ENCODE measurements at places on chromosomes 7 and 10. TPM values are rescaled to one million over a fixed set of nuclear protein-coding genes. Genes with fewer than 3 reads are reported as not detected.
A peak's percentile ranks its signal among the peaks of the same experiment; 100 is the strongest.

DNA sequence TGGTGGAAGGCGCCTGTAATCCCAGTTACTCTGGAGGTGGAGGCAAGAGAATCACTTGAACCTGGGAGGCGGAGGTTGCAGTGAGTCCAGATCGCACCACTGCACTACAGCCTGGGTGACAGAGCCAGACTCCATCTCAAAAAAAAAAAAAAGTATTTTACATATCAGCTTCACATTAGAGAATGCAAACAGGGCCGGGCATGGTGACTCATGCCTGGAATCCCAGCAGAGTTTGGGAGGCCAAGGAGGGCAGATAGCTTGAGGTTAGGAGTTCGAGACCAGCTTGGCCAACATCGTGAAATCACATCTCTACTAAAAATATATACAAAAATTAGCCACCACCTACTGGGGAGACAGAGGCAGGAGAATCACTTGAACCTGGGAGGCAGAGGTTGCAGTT, 31.6 kb downstream of the USP54 start:
- no peak for DNase-seq

DNA sequence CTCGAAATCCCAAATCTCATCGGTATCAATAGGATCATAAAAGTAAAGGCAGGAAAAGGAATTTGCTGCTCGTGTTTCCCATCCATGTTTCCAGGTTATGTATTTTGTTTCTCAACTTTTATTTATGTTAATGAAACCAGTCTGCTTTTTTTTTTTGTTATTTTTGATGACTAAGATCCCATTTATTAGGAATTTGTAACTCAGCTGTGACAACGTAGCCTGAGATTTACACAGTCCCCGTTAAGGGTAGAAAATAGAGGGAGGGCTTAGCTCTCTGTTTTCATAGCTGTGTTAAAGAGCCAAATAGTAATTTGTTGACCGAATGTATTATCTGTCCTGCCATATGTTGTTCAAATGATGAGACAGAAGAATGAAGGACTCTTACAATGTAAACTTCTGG, 164.0 kb downstream of the MGMT start:
- no peak for DNase-seq

GRCh38 chr7:28292834-28293526, 112.4 kb upstream of the JAZF1 start:
- no peak for DNase-seq

DNA sequence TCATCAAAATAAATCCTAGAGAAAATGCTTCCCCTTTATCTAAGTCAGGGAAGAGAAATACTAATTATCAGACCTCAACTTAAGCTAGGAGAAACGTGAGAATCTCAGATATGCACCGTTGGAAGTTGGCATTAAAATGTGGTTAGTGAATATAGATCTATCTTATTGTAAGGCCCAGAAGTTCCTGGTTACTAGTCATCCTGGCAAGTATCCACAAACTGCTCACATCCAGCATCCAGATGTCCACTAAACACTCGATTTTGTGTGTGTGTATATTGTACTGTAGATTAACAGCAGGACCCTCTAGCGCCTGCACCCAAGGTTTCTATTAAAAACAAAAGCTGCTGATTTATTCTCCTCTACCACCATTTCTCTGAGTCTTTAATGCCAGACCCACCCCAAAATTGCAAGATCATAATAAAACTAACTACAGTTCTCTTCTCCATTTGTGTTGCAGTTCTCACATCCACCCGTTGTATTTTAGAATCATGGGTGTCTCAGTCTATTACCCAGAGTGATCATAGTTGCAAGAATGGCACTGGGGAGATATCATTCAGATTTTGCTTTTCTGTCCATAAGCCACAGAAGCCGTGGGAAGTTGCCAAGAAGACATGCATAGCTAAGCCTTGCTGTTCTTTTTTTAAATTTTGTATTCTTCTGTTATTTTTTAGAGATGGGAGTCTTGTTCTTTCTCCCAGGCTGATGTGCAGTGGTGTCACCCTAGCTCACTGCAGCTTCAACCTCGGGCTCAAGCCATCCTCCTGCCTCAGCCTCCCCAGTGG, 165.4 kb downstream of the KIAA1217 start:
- no peak for DNase-seq

DNA sequence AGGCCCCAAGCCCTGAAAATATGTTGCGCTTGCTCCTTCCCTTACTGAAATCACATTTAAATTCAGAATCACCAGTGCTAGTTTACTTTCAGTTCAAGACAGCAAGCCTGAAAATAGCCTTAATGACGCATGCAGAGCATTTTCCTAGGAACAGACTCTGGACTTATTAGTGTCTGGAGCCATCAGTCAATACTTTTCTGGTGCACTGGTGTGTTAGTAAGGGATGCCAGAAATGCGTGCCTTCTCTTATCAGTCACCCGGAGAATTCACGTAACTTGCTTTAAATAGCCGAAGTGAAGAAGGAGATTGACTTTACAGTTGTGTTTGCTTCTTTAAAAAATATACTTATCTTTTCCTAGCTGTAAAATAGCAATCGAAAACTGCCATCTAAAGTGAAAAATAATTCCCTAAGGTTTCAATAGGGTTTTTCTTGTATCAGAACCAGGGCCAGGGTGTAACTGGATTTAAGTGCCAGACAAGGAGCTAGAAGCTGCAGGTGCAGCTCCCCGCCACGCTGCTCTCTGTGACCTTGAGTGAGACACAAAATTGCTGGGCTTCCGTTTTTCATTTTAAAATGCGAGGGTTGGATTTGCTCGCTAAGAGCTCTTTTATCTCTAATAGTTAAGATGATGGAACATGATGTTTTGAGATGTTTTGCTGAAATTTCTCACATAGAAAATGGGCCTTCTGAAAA, 177.8 kb downstream of the NSUN6 start:
- no peak for DNase-seq

DNA sequence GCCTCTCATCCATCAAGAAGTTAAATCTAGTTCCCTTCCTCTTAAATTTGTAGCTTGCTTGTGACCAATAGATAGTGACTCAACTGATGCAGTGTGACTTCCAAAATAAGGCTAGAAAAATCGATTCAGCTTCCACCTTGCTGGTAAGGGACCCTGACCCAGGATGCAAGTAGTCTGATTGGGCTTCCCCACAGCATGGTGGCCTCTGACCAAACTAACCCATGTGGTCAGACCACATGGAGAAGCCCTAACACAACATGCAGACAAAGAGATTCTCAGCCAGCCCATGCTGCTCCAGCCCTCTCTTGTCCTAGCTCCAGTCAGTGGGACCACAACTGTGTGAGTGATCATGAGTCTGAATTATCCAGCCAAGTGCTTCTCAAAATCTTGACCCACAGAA, 710.8 kb downstream of the MAGI2 start:
- no peak for DNase-seq

GRCh38 chr10:105494303-105494702, 853.2 kb downstream of the SORCS3 start:
- DNase-seq, result no peak

GRCh38 chr10:77461636-77462296, 175.8 kb downstream of the KCNMA1 start:
- DNase-seq, result no peak

DNA sequence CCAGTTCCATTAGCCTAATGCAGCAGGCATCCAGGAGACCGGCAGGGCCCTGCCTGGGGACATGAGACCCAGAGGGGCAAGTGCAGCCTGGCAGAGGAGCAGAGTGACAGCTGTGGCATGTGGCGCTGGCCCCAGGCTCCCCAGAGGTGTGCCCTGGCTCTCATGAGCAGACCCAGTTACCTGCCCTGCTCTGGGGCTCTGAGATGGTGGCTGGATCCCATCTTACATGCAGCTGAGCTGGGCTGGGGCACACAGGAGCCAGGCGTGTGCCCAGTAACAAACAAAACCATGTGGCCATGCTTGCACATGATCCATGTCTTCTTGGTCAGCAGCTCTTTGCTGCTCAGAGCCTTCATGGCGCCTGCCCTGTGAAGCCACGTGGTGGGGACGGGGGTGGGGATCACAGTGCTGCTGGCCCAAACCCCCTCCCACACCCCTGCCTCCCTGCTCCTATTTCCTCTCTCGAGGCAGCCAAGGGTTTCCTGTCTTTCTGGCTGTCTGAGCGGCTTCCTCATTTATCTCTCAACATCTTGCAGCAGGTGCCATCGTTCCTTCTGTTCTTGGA, 40.3 kb upstream of the GTF2I start:
- peak; percentile 61 for DNase-seq

DNA sequence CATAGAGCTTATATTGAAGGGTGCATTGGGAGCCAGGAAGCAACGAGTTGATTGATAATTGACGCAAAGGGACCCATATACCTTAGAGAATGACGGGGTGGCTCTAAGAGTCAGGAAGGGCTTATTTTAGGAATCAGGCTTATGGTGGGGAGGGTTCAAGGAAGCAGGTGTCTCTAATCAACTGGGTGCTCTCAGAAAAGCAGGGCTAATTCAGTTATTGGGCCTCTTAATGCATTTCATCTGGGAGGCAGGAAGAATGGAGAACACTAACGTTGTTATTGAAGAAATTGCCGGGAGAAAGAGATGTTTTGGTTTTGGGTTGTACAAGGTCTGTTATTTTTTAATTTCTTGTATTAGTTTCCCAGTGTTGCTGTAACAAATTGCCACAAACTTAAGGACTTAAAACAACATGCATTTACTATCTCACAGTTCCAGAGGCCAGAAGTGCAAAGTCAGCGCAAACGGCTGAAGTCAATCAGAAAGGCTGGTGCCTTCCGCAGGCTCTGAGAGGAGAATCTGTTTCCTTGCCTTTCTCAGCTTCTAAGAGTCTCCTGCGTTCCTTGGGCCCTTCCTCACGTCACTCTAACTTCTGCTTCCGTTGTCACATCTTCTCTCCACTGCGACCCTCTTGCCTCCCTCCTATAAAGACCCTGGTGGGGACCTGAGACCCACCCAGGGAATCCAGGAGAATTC, 328.4 kb upstream of the C7orf33 start:
- DNase-seq, result no peak

CTAGE8 gene
- 6.3 TPM for polyA plus RNA-seq

SLC18A3 gene
- not detected for polyA plus RNA-seq

All from left lung (tissue), 14 donors.